Activated gamma-delta T cell treated with Interleukin-2 at 50 U/mL for 16 hours (primary cell): ENCODE measurements at places on chromosomes 6 and 20.

DNA sequence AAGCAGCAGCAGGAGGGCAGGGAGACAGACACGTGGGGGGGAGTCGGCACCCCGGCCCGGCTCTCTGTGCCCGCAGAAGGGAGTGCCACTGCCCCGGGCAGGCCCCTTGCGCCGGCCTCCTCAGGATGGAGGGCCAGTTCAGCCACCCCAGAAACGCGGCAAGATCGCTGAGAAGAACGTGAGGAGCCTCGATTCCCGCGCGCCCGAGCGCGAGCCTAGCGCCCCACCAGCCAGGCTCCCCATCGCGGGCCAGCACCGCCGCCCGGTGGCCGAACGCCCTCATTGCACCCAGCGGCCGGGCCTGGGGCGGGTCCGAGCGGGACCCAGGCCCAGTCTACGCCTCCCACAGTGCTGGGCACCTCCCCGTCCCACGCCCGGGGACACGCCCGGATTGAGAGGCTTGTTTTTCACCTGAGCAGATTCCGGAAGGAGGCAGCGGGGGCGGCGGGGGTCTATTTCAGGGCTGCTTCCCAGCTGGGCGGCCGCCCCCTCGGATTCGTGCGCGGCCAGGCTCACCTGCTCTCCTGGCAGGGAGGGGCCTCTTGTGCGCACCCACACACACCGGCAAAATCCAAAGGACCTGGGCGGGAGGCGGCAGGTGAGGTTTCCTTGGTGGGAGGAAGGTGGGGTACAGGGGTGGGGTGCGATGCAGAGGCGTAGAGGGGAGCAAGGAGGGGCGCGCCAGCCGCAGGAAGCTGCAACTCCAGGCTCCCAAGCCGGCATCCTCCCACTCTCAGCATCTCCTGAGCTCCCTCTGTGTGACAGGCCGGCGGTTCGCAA is 9.0 kb upstream of the GRM4 start:
- DNase-seq, result peak; percentile 64

DNA sequence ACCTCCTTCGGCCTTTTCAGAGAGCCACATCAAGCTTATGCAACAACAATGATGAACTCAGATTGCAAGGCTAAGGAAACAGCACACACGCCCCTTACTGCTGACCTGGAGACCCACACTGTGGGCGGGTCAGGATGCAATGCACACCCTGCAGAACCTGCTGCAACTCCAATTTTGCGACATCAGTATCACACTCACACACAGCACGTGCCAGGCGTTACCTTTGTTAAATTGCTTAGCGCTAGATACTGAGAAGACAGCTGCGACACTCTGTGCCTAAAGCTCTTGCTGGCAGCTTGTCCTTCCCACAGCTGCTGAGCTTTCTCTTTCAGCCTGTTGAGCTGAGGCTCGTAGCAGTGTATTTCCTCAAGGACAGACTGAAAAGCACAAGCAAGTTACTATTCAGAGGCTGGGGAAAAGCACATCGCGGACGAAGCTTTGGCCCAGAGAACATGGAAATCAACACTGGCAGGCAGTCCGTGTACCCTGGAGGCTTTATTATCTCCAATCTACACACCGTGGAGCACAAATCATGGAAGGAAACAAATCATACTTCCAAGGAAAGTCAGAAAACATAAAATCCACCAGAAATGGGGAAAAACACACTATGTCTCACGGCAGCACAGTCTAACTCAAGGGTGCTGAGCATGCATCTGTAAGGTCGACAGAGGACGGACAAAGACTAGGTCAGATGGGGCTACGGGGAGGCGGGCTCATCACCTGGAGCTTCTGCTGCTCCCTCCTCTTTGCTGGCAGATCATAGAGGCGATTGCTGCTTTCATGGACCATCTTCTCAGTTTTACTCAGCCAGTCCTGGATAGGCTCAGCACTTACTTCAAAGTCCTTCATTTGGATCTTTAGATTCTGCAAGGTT is 268.2 kb downstream of the SYNE1 start:
- DNase-seq, result no peak

DNA sequence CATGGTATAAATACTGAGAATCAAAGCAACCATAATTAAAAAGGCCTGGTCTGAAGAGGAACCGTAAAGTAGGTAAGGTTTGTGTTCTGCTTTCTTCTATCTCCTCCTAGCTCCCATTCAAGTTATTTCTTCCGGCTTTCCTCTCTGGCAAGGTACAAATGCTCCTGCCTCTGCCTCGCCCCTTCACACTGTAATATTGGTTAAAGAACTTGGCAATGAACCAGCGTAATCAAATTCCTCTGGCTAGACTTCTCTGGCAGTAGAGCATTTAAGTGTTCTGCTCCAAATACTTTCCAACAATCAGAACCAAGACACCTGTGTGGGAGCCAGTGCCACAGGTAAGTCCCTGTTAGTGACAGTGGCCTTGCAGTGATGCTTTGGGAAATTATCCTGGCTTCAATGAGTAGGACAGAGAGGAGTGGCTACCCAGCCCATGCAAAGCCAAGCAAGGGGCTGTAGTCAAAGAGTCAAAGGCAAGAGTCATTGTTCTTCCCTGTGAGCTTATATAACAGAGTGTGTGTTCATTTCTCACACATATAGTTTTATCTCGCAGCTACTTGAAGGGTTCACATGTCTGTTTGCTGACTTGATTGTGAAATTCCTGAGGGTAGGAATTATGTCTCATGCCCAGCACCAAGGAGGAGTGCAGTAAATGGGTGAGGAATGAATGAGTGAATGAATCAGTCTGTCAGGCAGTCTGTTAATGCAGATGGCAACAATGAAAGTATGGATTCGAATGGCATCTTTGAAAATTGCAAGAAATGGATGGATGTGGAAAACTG is 329.3 kb downstream of the NRN1 start:
- no peak for DNase-seq

DNA sequence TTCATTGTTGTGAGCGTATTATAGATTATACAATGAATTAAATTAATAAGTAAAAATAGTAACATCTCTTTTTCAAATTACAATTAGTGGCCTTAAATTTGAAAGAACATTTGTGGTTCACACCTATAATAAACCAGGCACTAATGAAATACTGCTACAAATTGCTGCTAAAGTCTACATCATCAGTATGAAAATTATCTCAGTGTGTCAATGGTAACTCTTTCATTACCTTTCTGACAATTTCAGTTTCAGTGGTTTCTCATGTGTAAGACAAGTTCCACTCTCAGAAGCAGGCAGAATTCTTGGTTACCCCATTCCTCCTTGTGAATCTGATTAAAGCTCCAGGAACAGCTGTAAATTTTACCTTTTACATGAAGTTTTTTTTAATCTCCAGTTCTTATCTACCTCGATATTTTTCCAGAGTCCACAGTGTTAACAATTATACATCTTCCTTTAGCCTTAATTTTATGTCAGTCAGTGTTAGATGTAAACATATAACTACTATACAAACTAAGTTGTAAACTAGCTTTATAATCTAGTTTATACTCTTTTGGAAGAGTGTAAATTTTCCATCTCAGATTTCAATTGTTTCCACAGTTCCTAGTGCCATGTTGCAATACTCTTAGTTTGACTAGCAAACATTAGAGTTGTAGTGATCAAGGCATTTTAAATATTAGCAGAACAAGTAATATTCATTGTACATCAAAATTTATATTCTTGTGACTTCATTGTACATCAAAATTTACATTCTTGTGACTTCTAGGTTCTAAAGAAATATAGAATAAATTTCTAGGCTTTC is 1038.4 kb downstream of the EPHA7 start:
- no peak for DNase-seq

DNA sequence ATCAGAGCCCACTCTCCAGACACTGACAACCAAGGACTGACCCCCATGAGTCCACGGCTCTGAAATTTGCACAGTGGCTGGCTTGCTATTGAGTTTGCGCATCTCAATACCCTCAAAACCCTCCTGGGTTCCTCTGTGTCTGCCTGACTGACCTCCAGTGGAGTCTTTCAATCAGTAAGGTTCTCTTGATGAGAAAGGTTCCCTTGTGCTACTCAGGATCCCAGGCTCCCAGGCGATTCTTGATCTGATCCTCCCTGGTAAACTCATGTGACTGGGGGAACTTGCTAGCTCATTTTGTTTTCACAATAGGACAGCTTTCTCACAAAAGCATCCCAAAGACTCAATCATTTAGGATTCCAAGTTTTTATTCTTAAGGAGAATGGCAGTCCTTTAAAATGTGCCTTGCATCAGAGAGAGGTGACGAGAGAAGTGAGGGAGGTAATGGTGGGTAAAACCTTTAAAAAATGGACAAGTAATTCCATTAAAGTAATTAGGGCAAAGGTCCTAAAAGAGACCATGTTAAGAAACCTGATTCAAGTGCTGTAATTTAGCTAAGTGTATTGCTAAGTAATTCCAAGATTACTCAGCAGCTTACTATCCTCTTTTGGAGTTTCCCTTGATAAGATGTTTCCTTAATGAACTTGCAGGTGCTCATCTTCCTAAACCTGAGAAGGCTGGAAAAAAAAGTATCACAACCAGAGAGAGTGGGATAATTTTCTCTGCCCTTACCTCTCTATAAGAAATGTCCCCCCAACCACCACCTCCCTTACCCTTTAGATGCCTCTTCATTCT is 304.7 kb upstream of the SGK1 start:
- no peak for DNase-seq

- no peak for DNase-seq
Measured at GRCh38 chr6:113998811-113999210, 27.9 kb upstream of the HDAC2 start.

DNA sequence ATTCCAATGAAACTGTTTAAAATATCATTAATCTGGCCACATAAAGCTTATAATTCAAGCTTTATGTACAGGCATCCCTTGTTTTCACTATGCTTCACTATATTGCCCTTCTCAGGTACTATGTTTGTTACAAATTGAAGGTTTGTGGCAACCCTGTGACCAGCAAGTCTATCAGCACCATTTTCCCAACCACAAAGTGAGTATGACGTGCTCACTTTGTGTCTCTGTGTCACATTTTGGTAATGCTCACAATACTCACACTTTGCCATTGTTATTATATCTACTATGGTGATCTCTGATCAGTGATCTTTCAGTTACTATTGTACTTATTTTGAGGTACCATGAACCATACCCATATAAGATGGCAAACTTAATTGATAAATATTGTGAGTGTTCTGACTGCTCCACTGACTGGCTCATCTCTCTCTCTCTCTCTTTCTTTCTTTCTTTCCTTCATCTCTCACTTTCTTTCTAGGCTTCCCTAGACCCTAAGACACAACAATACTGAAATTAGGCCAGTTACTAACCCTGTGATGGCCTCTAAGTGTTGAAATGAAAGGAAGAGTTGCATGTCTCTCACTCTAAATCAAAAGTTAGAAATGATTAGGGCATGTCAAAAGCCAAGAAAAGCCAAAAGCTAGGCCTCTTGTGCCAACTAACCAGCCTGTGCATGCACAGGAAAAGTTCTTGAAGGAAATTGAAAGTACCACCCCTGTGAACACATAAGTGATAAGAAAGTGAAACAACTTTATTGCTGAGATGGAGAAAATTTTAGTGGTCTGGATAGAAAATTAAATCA is 227.9 kb downstream of the BCAS1 start:
- no peak for DNase-seq
